ENCODE measurements at places on chromosomes 7 and 10.

GRCh38 chr10:125163803-125164202 is 3.4 kb upstream of the CTBP2 start:
- DNase-seq = no peak

DNA sequence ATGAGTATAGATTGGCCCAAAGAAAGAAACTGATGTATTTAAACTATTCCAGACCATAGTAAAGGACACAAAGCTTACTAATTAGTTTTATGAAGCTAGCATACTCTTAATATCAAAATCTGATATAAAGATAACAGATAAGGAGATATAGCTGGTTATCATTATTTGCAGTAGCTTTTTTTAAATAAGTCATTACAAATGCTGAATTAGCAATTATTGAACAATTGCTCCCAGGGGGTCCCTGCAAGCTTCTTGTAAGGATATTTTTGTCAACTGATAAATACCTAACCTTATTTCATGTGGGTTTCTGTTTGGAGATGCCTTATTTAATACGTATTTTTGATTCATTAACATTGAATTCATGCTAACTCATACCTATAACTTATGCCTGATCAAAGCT is 99.0 kb downstream of the RAB18 start:
- no peak for DNase-seq

GRCh38 chr7:157661611-157661975 is 324.8 kb downstream of the DNAJB6 start:
- no peak for DNase-seq

DNA sequence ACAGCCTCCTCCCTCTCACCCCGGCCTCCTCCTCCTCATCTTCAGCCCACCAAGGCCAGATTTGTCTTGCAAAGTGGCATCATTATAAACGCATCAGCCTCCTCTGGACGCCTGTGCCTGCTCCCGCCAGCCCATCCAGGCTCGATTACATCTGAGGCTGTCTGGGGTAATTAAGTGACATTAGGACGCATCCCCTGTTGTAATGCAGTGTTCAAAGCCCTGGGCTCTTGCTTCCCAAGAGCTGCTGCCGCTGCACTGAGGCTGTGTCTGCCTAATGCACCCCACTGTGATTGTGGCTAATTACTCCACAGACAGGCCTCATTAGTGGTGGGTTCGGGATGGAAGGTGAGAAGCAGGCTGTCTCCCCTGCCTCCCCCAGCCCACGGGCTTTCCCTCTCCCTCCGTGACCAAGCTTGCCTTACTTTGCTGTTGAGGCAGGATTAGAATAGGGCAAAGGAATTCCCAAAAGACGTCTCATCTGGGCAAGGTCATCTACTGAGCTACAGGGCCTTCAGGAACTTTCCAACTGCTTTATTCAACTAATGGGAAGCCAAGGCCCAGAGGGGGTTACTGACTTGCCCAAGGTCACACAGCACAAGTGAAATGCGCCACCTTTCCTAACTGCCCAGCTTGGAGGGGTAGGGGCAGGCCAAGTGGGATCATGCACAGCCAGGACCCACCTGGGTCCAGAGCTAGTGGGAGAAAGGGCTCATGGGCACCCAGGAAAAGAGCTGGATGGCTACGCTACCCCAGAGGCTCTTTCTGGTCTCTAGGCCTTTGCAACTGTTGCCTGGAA is 66.2 kb upstream of the PCBD1 start:
- DNase-seq = no peak

GRCh38 chr10:120495226-120496009 is 38.4 kb downstream of the PLPP4 start:
- no peak for DNase-seq

DNA sequence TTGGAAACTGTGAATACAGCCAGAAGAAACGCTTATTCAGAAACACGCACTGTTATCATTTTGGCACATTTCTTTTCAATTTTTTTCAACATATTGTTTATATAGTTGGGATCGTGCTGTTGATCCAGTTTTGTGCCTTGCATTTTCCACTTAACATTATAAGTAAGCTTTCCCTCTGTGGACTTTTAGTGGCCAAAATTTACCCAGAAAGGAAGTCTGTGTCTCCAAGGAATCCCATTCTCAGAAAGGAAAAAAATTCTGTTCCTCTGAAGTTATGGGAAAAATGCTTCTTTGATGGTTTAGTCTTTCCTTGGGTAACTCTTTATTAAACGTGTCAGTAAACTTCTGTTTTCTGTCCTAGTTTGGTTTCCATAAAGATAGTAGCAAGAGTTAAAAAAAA is 280.0 kb downstream of the REEP3 start:
- DNase-seq = no peak

DNA sequence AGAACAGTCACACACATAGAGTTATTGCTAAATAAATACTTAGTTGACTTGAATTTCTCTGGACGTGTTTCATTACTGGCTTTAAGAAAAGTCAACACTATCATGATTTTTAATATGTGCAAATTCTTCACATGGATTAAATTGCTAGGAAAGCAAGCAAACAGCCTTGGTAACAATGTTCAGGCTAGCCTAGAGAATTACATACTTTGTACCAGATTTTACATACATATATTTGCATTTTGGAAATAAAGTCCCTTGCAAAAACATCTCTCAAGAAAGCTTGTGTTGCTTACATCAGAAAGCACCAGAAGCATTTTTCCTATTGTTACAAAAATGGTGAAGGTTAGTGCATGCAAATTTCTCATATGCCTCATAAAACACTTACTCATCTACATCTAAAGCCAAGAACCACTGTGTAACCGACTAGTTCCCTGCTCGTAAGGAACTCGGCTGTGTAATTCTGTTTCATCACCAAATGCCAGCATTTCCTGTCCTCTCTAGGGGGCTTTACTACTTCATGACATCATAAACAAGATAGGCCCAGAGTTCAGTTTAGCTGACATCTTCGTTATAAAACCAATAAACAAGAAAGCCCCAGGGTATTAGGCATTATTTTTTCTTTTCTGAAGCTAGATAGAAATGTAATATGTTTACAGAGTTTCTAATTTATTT is 87.8 kb downstream of the CFAP58 start:
- no peak for DNase-seq

GRCh38 chr10:34677591-34677990 is 137.5 kb downstream of the PARD3 start:
- DNase-seq = no peak

DNA sequence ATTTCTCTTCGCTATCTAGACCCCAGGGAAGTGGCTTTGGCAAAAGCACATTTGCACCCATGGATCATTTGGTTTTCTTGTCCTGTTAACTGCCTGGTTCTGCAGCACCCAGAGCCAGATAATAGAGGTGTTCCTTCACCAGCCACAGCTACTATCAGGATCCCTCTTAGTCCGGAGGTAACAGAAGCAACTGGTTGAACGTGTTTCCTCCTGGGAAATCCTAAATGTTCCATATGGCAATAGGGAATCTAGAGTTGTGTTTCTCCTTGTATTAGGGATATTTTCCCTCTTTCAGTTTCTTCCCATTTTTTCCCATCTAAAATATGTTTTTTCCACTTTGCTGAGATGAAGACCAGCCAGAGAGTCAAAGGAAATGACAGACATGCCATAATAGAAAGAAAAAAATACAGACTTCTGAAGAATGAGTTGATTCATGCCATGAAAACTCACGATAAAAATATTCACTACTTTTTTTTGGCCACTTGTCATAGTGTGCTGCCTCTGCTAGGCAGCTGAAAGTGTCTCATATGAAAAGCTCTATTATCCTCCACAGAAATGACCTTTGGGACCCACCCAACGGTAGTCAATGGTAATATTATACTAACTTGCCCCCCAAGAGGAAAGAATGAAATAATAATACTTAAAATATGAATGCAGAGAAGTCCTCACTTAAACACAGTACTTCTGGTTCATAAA is 472.8 kb downstream of the KCNMA1 start:
- no peak for DNase-seq

GRCh38 chr10:133176546-133176945 is 16.5 kb downstream of the KNDC1 start:
- no peak for DNase-seq

DNA sequence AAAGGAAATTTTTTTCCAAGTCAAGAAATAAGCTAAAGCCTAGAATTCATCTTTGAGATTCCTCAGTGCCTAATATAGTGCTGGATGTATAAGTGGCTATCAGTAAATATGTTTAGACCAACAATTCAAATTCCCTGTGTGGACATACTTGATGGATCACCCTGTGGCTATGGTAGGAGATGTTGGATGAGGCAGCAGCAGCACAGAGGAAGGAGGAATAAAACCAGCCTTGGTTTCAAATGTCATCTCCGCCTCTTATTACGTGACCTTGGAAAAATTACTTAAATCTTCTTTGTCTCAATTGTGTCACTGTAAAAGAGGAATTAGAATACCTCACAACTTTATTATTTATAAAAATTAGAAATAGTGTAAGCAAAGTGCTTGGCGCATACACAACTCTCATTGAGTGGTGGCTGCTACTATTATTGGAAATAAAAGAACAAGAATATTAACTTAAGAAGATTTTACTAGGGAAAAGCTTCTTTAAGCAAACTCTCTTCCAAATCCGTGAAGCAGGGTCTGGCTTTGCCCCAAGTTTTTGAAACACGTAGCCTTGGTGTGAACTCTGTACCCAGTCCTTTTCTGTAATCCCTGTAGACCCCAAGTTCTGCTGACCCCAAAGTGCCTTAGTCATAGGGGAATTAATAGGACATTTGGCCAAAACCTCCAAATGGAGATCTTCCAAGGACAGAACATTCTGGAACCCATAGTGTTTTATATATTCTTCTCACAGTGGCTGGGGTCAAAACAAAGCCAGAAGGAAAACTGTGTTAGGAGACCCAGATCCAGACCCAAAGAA is 283.8 kb downstream of the PTEN start:
- DNase-seq = peak; percentile 60

DNA sequence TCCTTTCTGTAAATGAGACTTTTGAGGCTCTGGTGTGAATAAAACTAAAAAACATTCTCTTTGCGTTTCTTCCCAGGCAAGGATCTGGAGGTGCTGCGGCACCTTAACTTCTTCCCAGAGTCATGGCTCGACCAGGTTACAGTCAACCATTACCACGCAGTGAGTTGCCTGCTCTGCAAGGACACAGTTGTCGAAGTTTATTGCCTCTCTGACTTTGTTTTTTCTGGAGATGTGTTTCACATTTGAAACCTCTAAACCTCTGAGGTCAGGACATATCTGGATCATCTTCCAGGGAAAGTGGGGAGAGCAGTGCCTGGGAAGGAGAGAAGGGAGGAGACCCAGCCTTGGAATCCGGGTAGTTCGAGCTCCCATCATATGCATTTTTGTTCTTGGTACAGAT is 43.4 kb upstream of the PLEKHA1 start:
- DNase-seq = no peak

GRCh38 chr10:71745664-71746250 is 26.2 kb upstream of the C10orf105 start:
- DNase-seq = no peak

- no peak for DNase-seq
Observed at GRCh38 chr7:105307163-105307672, 81.5 kb downstream of the SRPK2 start.

GRCh38 chr10:78973901-78974616 is 94.7 kb upstream of the ZMIZ1 start:
- peak; percentile 84 for DNase-seq

GRCh38 chr7:113125728-113126127 is 7.4 kb upstream of the SMIM30 start:
- no peak for DNase-seq

DNA sequence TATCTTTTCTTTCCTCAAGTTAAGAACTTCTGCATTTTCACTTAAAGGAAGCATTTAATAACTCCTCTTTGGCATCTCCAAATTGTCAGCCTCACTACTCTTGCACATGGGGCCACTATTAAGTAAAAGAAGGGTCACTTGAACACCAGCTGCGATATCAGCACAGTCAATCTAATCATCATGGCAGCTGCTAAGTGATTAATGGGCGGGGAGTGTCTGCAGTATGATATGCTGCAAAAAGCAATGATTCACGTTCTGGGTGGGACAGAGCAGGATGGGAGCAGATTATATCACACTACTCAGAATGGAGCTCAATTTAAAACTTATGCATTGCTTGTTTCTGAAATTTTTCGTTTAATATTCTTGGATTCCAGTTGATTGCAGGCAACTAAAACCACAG is 447.4 kb upstream of the PFKP start:
- DNase-seq = no peak
